ENCODE measurements at places on chromosomes 11 and 22. TPM values are rescaled to one million over a fixed set of nuclear protein-coding genes. Genes with fewer than 3 reads are reported as not detected.
A peak's percentile ranks its signal among the peaks of the same experiment; 100 is the strongest.

DNA sequence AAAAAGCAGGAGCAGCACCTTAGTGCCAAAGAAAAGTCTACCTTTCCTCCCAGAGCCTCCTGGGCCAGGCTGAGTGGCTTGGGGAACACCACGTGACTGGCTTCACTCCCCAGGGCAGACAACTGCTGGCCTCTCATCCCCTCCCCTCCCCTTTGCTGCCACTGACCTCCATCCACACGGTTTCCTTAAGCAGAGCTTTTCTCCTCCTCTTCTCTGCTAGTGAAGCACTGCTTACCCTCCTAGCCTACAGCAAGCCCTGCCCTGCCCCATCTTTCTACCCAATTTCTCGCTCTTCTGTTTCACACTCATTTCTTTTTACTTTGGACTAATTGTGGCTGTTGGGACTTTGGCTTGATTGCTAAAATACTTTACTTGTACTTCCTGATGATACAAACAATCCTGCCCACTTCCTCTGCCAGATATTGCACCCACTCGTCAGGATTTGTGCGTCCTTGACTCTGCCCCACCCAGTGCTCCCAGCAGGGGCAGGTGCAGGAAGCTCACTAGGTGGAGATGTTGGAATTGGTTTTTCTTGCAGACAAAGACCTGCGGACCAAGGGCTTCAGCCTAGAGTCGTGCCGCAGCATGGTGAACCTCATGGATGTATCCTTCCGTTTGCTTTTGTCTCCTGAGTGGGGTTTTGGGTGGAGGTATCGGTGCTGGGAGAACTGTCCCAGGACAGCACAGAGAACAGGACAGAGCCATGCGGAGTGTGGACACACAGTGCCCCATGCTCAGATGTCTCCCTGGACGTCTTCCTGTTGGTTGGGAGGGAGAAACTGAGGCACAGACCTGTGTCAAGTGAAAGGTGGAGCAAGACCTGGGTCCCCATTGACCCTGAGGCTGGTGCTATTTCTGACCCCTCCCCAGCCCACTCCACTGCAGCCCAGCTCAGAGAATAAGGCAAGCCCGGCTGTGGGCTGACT, 27.3 kb downstream of the CAPN1 start:
- H3K36me3 ChIP-seq = peaks cover 76% of the 10 kb centered on the region
- no peaks in the 10 kb centered on the region for H3K4me1 ChIP-seq
- no peaks in the 10 kb centered on the region for H3K27me3 ChIP-seq
- no peak for DNase-seq
- H3K27ac ChIP-seq = no peak overlapping the region

DNA sequence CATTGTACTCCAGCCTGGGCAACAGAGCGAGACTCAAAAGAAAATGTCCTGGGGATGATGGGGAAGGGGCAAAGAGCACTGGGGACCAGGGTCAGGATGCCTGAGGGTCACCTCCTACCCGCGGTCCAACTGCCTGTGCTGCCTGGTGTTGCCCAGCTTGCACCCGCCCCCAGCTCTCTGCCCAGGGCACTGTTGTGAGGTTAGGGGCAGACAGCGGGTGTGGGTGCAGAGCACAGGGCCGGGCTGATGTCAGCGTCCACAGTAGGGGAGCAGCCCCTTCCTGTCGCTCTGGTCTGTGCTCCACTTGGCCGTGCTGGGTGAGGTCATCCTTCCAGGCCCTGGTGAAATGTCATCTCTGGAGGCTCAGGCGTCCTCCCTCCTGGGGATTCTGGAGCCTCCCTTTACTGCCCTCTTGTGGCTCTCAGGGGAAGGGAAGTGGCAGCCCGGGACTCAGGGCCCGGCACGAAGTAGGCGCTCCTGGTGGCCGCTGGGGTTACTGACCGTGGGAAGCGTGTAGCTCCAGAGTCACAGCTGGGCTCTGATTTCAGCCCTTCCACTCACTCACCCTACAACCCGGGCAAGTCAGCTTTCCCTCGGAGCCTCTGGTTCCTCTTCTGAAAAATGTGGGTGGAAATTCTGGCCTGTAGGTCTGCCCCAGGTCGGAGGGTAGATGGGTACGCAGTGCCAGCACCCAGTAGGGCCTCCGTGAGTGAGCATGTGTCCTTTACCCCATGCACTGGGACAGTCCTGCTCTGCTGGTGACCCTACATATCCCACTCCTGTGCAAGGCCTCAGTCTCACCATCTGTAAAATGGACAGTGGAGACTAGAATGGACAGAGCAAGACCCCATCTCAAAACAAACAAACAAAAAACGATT, 17.3 kb upstream of the PRR5 start:
- DNase-seq = peak; percentile 89
- no peaks in the 10 kb centered on the region for H3K36me3 ChIP-seq
- no peak overlapping the region for H3K27ac ChIP-seq

DNA sequence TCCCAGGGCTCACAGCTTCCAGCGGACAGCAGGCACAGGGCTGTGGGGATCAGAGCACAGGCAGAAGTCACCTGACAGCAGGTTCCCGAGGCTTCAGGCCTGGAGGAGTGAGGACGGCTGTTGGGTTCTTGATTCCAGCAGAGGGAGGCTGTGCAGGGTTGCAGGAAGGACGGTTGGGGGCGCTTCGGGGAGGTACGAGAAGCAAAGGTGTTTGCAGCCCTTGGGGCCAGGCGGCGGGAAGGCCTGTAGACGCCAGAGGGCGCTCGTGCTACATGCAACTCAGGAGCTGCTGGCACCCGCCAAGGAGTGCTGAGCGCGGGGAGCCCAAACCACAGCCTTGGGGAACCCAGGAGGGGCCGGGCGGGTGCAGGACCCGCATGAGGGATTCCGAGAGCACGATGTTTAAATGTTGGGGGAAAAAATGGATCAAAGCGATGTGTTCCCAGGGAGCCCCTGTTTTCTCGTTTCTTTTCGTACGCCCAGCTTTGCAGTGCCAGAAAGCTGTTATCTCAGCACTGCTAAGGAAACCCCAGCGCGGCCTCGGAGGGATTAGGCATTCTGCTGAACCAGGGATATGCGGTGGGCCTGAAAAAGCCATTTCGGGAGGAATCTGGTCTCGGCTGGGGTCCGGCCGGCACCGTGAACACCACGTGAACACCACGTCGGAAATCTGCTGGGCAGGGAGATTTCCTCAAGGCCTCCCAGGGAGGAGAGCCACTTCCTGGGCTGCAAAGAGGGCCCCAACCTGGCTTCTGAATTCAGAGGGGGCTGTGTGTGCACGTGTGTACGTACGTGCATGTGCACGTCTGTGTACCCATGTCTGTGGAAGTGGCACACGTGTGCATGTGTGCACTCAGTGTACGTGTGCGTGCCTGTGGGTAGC, 88.1 kb downstream of the KCNQ1 start:
- H3K27me3 ChIP-seq = no peaks in the 10 kb centered on the region
- no peak overlapping the region for H3K4me3 ChIP-seq
- H3K36me3 ChIP-seq = no peaks in the 10 kb centered on the region
- H3K4me1 ChIP-seq = no peaks in the 10 kb centered on the region
- H3K27ac ChIP-seq = peak overlapping the region; percentile 24

- no peak overlapping the region for H3K27ac ChIP-seq
- no peaks in the 10 kb centered on the region for H3K27me3 ChIP-seq
Measured at GRCh38 chr22:30286813-30287647, 2.3 kb downstream of the CASTOR1 start.

DNA sequence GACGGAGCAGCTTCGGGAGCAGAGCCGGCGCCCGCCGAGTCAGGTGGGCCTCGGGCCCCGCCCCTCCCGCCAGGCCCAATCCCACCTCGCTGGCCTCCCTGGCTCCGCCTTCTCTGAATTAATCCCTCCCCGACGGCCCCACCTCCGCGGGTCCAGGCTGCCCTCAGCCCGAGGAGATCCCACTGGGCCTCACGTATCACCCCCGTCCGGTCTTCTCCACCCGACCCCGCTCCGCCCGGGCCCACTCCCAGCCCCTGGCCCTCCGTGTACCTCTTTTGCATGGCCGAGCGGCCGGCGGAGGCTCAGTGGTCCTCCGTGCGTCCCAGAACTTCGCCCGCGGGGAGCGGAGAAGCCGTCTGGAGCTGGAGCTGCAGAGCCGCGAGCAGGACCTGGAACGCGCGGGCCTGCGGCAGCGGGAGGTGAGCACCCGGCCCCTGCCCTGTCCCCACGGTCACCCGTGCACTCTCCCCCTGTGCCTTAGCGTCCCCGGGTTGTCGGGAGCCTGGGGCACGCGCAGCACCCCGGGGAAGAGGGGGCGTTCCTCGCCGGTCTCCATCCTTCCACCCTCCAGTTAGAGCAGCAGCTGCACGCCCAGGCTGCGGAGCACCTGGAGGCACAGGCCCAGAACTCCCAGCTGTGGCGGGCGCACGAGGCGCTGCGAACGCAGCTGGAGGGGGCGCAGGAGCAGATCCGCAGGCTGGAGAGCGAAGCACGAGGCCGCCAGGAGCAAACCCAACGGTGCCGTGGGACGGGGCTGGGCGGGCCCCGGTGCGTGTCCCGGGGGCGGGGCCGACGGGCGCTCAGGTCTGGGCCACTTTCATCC, 2.2 kb upstream of the CD151 start:
- H3K4me3 ChIP-seq = peak overlapping the region; percentile 22
- DNase-seq = no peak
- no peaks in the 10 kb centered on the region for H3K4me1 ChIP-seq
- H3K36me3 ChIP-seq = no peaks in the 10 kb centered on the region

- no peaks in the 10 kb centered on the region for H3K27me3 ChIP-seq
- H3K4me1 ChIP-seq = no peaks in the 10 kb centered on the region
- H3K27ac ChIP-seq = no peak overlapping the region
Measured at GRCh38 chr11:109606256-109606655, 184.3 kb downstream of the C11orf87 start.

- H3K27me3 ChIP-seq = no peaks in the 10 kb centered on the region
- no peak overlapping the region for H3K4me3 ChIP-seq
- H3K4me1 ChIP-seq = no peaks in the 10 kb centered on the region
- no peaks in the 10 kb centered on the region for H3K36me3 ChIP-seq
Measured at GRCh38 chr11:123518496-123519054, 88.5 kb downstream of the GRAMD1B start.

GRCh38 chr22:37454857-37455686, 27.8 kb upstream of the ELFN2 start:
- no peak overlapping the region for H3K4me3 ChIP-seq
- H3K27ac ChIP-seq = no peak overlapping the region

- no peaks in the 10 kb centered on the region for H3K27me3 ChIP-seq
- no peak overlapping the region for H3K27ac ChIP-seq
- no peaks in the 10 kb centered on the region for H3K36me3 ChIP-seq
- H3K4me1 ChIP-seq = no peaks in the 10 kb centered on the region
Measured at GRCh38 chr11:4619514-4619913, 11.5 kb upstream of the TRIM68 start.

GRCh38 chr11:134120921-134121526, 52.2 kb downstream of the JAM3 start:
- H3K4me1 ChIP-seq = no peaks in the 10 kb centered on the region
- peak overlapping the region; percentile 35 for H3K4me3 ChIP-seq
- DNase-seq = no peak
- H3K27ac ChIP-seq = peak overlapping the region; percentile 72
- no peaks in the 10 kb centered on the region for H3K36me3 ChIP-seq

- H3K27ac ChIP-seq = no peak overlapping the region
- peak; percentile 18 for DNase-seq
- H3K4me1 ChIP-seq = no peaks in the 10 kb centered on the region
- H3K36me3 ChIP-seq = no peaks in the 10 kb centered on the region
- H3K27me3 ChIP-seq = no peaks in the 10 kb centered on the region
Measured at GRCh38 chr11:63023222-63023814, 7.7 kb upstream of the SLC22A8 start.

DNA sequence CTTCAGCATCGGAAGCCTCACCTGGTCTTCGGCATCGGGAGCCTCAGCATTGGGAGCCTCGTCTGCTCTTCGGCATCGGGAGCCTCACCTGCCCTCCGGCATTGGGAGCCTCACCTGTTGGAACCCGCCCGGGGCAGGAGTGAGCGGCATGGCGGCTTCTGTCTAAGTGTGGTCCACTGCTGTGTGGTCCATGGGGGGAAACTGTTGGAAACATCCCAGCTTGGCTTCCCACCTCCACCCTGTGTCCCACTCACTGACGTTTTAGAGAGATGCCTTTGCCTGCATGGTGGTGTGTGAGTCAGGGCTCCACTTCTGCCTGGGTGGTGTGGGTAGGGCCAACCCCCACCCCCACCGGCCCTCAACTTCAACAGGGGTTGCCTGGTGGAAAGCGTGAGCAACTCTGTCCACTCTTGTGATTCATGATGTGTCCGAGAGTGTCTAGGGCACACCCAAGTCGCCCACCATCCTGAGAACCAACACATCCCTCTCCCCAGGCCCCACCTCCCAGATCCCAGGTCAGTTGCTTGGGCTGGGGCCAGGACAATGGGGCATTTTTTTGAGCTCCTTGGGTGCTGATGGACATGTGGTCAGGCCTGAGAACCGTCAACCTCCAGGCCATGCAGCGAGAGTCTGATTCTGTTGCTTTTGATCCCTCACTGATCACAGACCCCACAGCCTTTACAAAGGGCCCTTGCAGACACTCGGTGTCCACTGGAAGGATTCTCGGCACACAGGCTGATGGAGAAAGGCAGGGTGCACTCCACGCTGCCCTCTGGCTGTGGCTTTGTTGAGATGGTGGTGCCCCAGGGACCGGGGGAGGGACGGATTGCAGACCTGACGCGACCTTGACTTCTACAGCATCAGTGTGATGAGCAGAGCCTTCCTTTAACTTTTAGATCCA, 406.7 kb downstream of the TBC1D22A start:
- H3K27ac ChIP-seq = no peak overlapping the region
- no peak for DNase-seq
- H3K4me3 ChIP-seq = no peak overlapping the region
- H3K36me3 ChIP-seq = no peaks in the 10 kb centered on the region
- H3K27me3 ChIP-seq = no peaks in the 10 kb centered on the region

DNA sequence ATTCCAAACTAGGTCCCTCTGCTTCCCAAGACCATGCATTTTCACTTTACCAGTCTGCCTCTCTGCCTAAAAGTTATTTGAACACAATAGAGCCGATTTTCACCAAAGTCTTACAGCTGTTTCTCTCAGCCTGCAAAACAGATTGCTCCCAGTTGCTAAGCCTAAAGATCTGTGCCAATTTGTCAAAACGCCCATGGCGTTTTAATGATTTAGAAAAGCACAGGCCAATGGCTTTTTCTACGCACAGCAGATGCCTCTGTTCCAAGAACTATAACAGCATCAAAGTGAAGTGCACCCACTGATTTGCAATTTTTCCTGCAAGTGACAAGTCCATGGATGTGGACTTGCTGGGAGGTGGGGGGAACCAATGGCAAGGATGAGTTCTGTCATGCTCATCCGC, 173.9 kb upstream of the SYN3 start:
- no peak for DNase-seq
- no peak overlapping the region for H3K4me3 ChIP-seq
- no peak overlapping the region for H3K27ac ChIP-seq
- no peaks in the 10 kb centered on the region for H3K4me1 ChIP-seq

Gene OR5A2
- not detected for total RNA-seq

Gene RNF214
- 11.5 TPM for total RNA-seq

Gene SEC14L2
- 2.8 TPM for total RNA-seq

Gene SHISA8
- total RNA-seq = 0.67 TPM

Gene MYRF
- total RNA-seq = 7.0 TPM

Gene RTN4R
- total RNA-seq = 1.0 TPM

Data from right atrium auricular region (tissue), 2 donors.